NCI-H226 (cell line): ENCODE measurements at places on chromosomes 5 and 9.

DNA sequence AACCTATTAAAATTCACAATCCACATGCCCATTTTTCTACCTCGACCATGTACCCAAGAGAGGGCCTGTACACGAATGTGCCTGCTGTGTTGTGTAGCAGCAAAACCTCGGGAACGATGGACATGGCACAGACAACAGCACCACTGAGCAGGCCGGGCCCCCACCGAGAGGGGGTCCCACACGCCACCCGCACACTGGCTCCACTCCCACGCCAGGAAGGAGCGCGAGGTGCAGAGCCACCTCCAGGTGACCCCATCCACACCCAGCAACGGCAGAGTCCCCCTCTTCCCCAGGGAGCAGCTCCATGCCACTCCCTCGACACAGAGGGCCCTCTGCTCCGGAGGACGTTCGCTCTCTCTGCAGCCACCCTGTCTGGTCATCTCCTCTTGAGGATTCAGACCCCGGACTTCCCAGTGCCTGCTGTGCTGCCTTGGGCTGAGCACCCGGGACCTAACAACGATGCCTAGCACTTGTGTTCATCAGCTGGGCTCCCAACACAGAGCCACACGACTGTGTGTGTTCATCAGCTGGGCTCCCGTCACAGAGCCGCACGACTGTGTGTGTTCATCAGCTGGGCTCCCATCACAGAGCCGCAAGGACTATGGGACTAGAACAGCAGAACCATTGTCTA, 25.3 kb upstream of the ADAMTS2 start:
- no peak for DNase-seq

DNA sequence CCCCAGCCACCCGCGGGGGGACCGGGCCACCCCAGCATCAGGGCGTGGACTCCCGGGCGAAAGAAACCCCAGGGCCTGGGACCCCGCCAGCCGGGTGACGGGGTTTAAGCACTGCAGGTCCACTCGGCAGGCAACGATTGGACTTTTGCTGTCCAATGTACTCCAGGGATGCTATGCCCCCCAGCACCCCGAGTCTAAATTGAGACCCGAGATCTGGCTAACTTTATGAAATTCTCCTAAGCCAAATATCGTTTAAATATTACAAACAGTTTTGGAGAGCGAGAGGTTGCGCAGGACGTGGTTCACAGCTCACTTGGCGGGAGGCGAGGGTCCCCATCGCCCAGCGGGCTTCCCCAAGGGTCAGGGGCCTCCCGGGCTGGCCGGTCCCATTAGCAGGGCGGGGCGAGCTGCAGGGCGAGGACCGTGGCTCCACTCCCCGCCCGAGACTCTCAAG, 384 bp upstream of the MRPS2 start:
- DNase-seq: peak; percentile 22

DNA sequence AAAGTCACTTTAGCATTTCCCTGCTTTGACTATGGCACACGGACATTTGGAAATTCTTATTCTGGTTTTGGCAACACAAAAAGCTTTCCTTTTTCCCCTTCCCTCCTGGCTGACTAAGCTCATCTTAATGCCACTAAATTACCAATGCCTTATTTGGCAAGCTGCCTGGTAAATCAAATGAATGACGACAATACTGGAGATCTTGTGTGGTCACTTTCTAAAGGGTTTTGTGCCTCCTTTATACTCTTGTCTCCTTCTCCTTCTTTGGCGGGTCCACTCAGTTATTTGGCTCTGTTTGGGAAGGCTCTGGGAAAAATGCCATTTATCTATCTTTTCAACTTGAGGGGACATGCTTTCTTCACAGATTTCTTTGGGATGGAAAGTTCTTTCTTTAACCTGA, 34.9 kb downstream of the SH3GL2 start:
- DNase-seq: no peak

DNA sequence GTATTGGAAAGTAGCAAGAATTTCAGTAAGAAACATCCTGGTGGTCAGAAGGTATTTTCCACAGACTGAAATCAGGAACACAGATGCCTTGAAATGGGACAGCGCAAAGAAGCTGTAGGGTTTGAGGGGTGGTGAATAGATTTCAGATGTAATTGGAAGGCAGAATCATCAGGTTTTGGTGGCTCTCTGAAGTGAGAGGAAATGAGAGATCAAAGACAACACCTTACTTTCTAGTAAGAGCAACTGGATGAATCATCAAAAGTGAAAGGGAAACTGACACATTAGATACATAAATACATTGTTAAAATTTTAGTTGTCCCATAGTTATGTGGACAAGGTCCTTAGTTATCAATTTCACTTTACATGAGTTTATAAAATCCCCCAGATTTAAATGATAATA, 188.2 kb upstream of the SLC27A6 start:
- no peak for DNase-seq

DNA sequence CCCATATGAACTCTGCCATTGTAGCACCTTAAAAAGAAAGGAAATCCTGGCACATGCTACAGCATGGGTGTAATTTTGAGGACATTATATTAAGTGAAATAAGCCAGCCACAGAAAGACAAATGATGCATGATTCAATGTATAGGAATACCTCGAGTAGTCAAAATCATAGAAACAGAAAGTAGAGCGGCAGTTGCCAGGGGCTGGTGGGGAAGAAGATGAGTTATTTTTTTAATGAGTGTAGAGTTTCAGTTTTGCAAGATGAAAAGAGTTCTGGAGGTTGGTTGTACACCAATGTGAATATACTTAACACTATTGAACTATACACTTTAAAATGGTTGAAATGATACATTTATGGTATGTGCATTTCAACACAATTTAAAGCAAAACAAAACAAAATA, 133.0 kb downstream of the ZDHHC21 start:
- no peak for DNase-seq

GRCh38 chr5:81835814-81836367, 85.0 kb upstream of the SSBP2 start:
- DNase-seq: no peak

- no peak for DNase-seq
Measured at GRCh38 chr9:125255781-125256391, 5.7 kb upstream of the GAPVD1 start.

DNA sequence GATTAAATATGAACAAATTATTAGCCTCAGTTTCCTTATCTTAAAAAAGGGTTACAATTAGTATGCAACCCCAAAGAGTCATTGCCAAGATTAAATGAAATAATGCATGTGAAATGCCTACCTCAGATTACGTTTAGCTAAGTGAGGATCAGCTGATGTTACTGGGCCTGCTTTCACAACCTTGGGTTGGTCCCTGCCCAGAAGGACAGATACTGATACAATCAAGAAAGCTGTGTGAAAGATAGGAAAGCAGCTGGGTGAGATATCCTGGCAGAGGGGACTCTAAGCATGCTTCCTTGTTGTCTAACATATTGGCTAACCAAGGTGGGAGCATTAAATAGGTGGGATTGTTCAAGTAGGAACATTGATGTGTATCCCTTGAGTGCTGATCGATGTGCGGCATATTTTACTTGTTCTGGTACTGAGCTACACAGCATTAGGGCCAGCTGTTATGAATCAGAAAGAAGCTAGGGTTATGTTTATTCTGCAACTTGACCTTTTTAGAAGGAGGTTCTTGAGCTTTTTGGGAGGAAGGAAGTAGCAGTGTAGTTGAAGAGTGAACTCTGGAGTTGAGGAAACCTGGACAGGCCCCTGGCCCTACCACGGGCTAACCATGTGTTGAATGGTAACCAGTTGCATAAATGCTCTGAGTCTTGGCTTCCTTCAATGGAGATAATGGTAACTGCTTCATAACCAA, 28.9 kb downstream of the SNX24 start:
- no peak for DNase-seq

DNA sequence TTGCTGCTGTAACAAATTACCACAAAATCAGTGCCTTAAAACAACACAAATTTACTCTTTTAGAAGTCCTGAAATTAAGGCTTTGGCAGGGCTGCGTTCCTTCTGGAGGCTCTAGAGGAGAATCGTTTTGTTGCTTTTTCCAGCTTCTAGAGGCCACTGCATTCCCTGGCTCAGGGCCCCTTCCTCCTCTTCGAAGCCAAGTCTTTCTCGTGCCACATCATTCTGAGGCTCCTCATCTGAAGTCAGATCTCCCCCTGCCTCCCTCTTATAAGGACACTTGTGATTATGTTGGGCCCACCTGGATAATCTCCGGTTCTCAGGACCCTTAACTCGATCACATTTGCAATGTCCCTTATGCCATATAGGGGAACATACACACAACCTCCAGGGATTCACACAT, 48.0 kb downstream of the SLC22A5 start:
- DNase-seq: no peak

- DNase-seq: no peak
Measured at GRCh38 chr5:89268460-89268859, 385.5 kb upstream of the MEF2C start.

- no peak for DNase-seq
Measured at GRCh38 chr5:135026645-135027265, 7.3 kb downstream of the PITX1 start.

DNA sequence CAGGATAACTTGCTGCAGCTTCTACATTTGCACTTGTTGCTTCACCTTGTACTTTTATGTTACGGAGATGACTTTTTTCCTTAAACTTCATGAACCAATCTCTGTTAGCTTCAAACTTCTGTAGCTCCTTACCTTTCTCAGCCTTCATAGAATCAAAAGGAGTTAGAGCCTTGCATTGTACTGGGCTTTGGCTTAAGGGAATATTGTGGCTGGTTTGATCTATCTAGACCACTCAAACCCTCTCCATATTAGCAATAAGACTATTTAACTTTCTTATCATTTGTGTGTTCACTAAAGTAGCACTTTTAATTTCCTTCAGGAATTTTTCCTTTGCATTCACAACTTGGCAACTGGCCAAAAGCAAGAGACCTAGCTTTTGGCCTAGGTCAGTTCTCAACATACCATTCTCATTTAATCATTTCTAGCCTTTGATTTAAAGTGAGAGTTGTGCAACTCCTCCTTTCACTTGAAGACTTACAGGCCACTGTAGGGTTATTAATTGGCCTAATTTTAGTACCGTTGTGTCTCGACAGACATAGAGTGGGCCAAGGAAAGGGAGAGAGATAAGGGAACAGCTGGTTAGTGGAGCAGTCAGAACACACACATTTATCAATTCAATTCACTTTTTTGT, 63.7 kb downstream of the SHOC1 start:
- peak; percentile 94 for DNase-seq

DNA sequence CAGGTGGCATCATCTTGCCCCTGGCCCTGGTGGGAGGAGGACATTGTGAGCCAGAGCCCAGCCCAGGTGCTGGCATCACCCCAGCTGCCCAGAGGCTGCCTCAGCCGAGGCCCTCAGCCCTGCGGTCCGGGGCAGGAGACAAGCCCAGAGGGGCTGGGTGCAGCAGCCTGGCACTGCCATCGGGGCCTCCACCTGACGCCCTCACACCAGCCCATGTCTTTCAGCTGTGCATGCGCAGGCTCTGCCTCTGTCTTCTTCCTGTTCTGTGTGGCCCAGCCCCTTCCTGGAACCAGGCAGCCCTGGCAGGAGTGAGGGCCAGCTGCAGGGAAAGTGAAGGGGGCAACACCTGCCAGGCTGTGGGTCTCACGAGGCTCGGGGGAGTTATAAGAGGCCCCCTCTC, 4.8 kb upstream of the CEL start:
- DNase-seq: no peak

DNA sequence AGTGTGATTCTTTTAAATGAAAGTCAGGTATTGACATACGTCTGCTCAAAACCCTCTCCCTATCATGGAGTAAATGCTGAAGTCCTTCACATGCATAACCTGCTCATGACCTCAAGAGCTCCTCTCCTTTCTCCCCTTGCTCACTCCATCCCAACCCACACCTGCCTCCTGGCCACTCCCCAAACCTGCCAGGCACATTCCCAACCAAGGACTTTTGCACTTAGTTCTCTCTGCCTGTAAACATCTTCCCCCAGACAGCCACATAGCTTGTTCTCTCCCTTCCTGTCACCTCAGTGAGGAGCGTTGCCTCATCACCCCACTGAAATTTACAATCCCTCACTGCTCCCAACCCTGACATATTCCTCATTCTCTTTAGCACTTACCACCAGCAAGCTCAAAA, 8.7 kb downstream of the SETD9 start:
- DNase-seq: no peak

DNA sequence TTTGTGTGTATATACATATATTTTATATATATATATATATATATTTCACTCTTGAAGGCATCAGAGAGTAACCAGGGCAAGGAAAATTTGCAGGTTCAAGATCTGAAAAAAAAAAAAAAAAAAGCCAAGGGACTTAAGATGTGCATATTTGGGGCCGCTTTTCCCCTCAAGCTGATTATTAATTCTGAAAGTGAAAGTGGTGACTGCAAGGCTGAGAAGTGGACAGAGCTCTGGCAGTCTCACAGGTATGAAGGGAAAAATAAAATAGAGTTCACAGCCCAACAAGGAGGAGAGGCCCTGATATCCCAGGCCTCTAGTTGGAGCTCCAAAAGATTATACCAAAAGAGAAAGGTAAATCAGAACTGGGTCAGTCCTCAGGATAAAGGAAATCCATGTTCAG, 234.4 kb upstream of the GAS1 start:
- no peak for DNase-seq

- no peak for DNase-seq
Measured at GRCh38 chr5:37723162-37723961, 116.5 kb downstream of the GDNF start.

- no peak for DNase-seq
Measured at GRCh38 chr9:111925017-111925770, 28.6 kb downstream of the UGCG start.

DNA sequence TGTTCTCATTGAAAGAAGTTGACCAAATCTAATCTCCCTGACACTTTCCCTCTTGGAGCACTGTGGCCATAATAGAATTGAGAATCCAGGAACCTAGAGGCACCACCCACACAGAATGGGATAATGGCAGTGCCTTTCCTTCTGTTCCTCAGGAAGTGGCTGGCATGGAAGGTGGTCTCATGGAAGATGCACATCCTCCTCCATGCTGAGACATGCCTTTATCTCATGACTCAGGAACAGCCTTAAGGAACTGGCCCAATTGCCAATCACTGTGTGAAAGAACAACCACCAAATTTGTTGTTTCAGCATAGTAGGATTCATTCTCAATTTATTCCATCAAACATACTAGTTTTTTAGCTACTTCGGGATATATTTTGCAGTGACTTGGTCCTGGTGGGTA, 137.5 kb upstream of the RASGRF2 start:
- peak; percentile 6 for DNase-seq

DNA sequence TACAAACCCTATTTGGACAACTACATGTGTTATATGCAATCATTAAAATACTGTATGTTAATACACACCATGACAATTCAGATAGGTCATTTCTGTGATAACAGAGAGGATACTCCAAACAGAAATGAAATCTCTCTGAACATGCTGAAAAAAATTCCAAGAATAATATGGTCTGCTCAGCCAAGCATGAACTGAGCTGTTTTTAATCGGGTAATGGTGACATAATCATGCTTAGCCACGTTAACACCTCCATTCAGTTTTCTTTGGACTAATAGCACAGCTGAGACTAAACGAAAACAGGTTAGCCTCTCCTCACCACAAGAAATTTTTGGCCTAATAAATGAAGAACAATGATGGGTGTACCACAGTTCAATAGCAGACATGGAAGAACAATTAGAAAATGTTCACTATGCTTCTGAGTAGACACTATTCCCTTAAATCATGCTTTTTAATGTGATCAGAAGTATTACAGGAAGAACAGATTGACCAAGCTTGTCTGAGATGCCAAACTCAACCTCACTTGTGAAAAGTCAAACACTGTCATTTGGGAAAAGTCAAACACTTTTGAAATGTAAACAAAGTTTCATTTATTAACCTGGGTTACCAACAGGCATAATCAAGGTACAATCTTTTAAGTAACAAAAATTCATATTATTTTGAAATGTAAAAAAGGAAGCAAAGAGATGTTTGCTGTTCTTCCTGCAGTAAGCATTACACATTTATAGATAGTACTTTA, 19.4 kb downstream of the RAB14 start:
- DNase-seq: no peak
